ENCODE measurements at places on chromosomes 11 and 22. TPM values are rescaled to one million over a fixed set of nuclear protein-coding genes. Genes with fewer than 3 reads are reported as not detected.

GLB1L3 gene
- total RNA-seq: 2.2 TPM

SCGB1A1 gene
- not detected for total RNA-seq

DNA sequence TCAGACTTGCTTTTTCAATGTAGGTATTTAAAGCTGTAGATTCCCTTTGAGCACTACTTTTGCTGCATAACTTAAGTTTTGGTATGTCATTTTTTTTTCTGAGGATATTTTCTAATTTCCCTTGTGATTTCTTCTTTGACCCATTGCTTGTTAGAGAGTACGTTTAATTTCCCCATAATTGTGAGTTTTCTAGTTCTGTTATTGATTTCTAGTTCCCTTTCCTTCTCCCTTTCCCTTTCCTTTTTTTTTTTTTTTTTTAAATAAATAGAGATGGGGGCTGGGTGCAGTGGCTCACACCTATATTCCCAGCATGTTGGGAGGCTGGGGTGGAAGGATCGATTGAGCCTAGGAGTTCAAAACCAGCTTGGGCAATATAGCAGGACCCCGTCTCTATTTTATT lies 30.8 kb downstream of the UBE2L3 start:
- no peak for DNase-seq

HOATZ gene
- not detected for total RNA-seq

DNA sequence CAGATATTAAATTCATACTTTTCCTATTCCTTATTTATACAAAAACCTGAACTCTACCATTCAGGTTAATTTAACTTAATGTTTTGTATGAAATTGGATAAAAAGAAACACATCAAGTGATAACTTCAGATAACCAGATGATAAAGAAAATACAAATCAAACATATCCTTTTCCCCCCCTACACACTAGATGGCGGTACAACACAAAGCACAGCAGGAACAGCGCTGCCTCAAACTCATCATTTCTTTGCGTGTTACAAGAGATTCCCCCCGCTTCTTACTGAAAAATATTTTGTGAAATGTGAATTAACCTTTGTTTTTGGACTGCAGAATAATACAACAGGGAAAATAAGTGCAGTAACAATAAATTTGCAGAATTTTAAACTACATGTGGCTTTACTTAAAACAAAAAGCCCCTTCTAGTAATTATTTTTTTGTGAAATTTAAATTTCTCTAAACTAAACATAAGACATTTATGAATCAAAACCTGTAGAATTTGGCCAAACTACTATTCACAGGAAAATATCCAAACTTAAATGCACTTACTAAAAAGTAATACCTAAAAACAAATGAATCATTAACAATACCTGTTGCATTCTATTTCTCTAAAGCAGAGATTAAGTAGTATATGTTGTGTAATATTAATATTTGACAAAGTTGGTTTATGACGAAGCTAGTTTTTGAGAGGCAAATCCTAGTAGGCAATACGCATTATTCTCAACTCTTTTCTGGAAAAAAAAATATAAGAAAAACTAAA lies 74.4 kb downstream of the ARHGAP32 start:
- DNase-seq: no peak

GRCh38 chr11:17162376-17162775 lies 45.4 kb downstream of the PIK3C2A start:
- DNase-seq: no peak

- no peak for DNase-seq
Observed at GRCh38 chr11:133555034-133555433, 22.7 kb upstream of the OPCML start.

DNA sequence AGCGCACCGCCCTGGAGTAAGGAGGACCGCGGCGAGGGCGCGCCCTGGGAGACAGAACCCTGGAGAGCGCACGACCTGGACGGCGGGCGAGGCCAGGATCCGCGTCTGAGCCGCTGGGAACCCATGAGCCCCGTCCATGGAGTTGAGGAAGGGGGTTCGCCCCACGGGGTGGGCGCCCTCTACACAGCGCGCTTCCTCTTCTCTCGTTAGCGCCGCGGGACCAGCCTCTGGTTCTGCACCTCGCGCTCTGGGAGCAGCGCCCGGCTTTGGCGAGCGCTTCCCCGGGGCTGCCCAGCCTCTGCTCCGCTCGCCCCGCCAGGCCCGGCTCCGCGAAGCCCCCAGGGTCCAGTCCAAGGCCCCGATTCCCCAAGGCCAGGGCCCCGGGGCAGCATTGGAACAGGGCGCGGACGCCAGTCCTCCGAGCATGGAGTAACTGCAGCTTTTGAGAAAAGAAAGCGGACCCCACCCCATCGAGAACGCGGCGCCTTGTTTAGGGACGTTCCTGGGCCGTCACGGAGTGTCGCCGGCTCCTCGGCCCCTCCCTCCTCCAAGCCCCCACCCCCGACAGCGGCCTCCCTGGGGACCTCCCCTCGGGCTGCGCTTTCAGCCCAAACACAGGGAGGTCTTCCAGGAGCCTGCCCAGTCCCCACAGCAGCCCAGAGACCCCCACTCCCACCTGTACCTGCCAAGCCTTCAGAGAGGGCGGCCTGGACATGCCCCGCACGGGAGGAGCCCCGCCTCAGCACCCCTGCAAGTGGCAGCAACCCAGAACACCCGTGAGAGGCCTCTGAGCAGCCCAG lies 56.2 kb downstream of the BRD1 start:
- DNase-seq: no peak

- DNase-seq: no peak
Observed at GRCh38 chr11:128299132-128299726, 288.1 kb downstream of the ETS1 start.

DNA sequence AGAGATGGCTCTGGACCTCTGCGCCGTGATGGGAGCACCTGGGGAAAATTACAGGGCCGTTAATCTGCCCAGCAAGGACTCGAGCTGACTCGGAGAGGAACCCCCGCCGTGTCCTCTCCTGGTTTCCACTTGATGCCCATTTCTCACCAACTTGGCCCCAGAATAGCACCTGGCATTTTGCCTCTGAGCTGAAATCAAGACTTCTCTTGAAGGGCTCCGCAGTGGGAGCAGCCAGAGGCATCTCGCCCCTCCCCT lies 19.0 kb upstream of the CABP7 start:
- DNase-seq: no peak

DNA sequence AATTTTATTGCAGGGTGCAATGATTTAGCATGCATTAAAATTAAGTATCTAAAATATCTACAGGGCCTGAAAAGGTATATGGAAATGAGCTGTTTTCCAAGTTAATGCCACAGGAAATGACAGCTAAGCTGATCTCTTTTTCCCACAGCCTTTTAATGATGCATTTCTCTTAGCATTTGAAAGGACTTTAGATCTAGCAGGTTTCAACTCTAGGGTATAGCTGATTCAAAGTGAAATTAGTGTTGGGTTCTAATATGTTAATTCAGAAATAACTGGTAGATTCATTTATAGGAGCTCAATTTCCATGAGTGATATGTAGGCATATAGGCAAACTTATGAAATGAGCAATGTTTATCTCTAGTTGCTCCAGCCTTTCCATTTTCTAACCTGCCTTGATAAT lies 274.2 kb downstream of the CASP12 start:
- no peak for DNase-seq

GRCh38 chr11:47052165-47052564 lies 115.6 kb downstream of the CSTPP1 start:
- DNase-seq: no peak

OR51I1 gene
- total RNA-seq: not detected

CD59 gene
- 272 TPM for total RNA-seq

- no peak for DNase-seq
Observed at GRCh38 chr11:95371153-95371552, 140.2 kb upstream of the SESN3 start.

DNA sequence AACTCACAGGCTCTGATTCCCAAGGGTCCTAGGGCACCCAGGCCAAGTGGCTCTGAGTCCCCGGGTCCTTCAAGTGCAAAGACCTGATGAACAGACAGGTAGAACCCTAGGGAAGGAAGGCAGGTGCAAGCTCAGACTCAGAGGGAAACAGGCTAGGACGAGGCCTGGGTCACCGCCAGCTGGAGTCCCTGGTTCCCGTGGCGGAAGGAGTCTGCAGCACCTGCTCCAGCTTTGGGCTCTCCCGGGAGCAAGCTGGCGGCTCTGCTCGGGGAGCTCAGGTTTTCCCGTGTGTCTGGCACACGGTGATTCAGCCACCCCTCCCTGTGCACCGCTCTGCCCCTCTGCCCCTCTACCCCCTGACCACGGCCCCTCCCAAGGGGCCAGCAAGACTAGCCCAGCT lies 59.8 kb downstream of the WNT7B start:
- DNase-seq: no peak

DNA sequence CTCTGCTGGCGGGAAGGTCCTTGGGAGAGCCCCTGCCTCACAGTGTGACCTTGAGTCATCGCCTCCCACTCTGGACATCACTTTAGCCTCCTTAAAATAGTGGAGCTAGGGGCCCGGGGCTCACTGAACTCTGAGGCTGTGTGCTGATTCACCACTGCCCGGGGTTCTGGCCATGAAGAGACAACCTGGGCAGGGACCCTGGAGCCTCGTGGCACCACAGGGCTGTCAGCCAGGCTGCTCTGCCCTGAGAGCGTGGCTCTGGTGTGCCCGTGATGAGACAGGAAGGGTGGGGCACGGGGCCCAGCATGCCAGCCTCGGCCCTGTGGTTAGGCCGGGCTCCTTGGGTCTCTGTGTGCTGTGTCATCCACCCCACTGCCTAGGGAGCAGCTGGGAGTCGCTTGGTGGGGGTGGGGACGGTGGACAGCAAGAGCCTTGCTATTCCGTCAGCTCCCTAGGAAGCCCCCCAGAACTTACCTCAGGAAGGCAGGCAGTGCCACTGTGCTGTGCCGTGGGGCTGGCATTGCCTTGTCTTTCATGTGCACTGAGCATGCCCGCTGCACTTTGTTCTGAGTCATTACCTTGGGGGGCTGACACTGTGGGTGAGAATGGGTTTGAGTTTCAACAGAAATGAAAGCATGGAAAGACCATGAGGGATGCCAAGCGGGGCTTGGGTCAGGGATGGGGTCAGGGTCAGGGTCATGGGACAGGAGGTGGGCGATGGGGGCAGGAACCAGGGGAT lies 31.7 kb downstream of the TPCN2 start:
- no peak for DNase-seq

NRGN gene
- total RNA-seq: 0.98 TPM

THY1 gene
- total RNA-seq: 48.9 TPM

DNA sequence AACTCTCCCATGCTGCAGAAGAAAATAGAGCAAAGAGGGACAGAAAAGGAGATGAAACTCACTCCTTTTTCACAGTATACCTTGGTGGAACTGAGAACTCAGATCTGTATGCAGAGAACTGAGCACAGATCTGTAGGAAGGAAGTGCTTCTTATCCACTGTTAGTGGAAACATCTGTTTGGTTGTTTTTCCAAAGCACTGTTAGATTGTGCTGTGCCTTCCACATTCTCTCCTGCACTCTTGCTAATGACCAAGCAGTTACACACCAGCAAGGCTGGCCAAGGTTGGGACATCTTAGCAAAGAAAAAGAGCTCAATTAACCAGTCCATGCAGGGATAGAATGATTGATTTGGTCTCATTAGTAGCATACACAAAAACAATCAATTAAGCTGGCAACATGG lies 20.1 kb upstream of the SIK2 start:
- DNase-seq: no peak

DNA sequence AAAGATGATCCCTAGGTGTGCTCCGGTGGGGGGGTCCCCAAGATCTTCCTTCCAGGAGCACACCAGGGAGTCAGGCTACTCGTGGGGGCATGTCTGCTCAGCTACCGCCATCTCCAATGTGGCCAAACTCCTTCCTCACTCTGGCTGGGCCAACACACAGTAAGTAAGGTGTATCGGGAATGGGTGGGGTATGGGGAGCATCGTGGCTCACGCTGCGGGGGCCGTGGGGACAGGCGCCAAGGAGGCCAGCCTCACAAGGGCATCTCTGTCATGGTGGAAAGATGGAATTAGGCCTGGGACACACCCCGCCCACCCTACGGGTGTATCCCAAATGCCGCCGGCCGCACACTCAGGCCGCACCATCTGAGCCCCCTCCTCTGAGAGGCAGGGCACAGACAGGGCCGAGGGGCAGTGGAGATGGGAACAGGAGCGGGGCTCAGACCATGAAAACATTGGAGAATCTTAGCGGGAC lies 8.3 kb downstream of the IGF2 start:
- no peak for DNase-seq

DNA sequence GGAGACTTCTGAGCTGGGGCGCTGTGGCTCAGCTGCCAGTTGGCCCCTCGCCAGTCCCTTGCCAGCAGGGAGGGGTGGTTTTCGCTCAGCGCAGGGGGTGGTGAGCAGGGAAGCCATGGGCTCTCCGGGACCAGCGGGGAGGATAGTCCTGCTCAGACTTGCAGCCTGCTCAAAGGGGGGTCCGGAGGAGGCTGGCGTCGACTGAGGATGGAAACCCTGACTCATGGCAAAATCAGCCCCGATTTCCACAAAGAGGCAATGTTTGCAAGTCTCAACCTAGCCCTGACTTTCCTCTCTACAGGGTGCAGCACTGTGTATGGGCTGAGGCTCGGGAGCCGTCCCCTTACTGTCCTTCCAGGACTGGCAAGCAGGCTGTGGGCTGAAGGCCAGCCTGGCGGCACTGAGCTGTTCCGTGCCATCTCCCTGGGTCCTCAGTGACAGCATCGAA lies 35.1 kb downstream of the FBLN1 start:
- DNase-seq: peak; percentile 97

ENTHD1 gene
- total RNA-seq: not detected

NLRP14 gene
- not detected for total RNA-seq

CALCA gene
- total RNA-seq: not detected

OR8G1 gene
- total RNA-seq: not detected

GRCh38 chr11:36311926-36312595 lies 16.0 kb downstream of the PRR5L start:
- DNase-seq: no peak

GRCh38 chr11:118200497-118200896 lies 24.1 kb upstream of the SCN2B start:
- no peak for DNase-seq

Measured in vagina (tissue), 2 donors.